ENCODE measurements at places on chromosomes 5 and 9.

DNA sequence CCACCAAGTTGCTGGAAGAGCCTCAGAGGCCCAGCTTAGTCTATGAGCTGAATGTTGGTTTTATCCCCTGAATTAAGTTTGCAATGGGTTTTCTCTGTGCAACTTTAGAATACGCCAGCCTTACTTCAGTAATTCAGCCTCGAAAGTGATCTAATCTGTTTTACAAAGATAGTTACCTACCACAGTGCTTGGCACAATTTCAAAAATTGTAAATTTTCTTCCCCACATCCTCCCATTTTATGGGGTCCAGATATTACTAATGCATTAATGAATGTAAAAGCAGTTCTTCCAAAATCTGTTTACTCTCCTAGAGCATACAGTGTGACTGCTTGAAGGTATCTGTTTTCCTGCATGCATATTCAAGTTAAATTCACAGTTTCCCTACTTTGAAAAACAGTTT is 172.6 kb downstream of the MAN2A1 start:
- no peak for DNase-seq

DNA sequence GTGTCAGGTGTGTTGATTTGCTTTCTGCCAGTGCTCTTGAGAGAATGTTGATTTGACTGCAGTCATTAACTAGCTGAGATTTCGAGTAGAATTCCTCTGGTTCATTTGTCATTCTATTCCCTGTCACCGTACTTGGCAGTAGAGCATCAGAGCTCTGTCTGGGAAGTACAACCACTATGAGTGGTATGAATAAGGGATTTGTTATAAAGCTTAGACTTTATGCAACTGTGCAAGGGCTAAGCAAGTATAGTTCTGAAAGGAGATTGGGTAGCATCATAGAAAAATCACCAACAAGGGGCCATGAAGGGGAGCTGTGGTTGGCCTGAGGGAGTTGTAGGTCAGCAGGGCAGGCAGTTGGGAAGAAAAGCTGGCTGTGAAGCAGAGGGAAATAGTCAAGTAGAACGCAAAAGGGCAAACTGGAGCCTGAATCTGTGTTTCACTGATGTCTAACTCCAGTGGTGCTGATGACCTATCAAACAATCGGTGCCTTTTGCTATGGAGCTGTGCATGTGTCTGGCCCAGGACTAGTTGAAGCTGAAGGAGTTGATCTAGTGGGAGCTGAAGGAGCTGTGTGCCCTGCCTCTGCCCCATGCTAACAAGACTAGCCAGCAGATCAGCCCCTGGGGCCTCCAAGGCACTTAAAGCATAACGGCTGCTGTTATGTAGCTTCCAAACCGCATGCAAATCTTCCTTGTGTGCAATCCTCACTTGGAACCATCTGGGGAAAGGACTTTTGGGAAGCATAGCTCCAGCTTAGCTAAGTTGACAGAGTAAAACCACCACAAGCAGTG is 110.0 kb downstream of the SLC28A3 start:
- DNase-seq: no peak

- DNase-seq: no peak
Observed at GRCh38 chr9:3386753-3387152, 139.0 kb downstream of the RFX3 start.

DNA sequence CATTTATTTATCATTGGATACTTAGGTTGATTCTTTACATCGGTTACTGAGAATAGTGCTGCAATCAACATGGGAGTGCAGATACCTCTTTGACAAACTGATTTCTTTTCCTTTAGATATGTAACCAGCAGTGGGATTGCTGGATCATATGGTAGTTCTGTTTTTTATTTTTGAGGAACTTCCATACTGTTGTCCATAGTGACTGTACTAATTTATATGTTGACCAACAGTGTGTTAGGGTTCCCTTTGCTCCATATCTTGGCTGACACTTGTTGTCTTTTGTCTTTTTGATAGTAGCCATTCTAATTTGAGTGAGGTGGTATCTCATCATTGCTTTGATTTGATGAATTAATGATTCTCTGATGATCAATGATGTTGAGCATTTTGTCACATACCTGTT is 137.3 kb upstream of the PITX1 start:
- DNase-seq: no peak

DNA sequence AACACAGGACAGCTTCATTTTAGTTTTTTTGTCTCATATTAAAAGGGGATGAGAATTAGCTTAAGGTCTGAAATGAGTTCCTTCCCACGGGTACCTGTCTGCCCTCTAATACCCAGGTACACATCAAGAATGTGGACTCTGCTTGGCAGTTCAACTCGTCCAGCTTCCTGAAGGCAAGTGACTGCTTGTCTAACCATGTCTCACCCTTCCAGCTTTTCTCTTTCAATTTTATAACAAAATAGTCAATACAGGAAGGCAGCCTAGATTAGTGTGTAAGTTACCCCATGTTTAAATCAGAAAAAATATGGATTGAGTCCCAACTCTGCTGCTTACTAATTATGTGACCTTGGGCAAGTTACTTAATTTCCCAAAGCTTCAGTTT is 50.5 kb upstream of the C5orf46 start:
- DNase-seq: no peak

GRCh38 chr9:111474385-111474784 is 9.8 kb downstream of the ECPAS start:
- no peak for DNase-seq

- DNase-seq: no peak
Observed at GRCh38 chr5:60346393-60346792, 353.6 kb downstream of the DEPDC1B start.

- no peak for DNase-seq
Observed at GRCh38 chr9:125540497-125540896, 166.5 kb downstream of the MAPKAP1 start.

DNA sequence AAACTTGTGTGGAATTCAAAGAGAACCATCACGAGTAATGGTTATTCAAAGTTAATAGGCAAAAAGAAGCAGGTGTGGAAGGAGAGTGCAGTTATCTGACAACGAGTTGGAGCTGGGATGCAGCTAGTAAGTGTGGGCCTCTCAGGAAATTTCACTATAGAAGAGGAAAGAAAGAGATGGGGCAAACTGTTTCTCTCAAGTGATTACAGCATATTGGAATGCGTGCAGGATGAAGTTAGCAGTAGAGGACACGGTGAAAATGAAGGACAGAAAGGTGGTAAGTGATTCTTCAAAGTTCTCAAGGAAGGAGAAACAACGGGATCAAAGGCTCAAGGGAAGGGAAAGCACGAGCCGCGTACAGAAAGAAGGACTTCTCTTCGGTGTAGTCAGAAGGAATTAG is 84.0 kb downstream of the ADAMTS12 start:
- no peak for DNase-seq

All from esophagus squamous epithelium (tissue), 5 donors.